ENCODE measurements at places on chromosomes 2 and 18. TPM values are rescaled to one million over a fixed set of nuclear protein-coding genes. Genes with fewer than 3 reads are reported as not detected.

- peaks cover 15% of the 10 kb centered on the region for H3K27me3 ChIP-seq
- H3K4me1 ChIP-seq = peaks cover 13% of the 10 kb centered on the region
- no peak overlapping the region for H3K27ac ChIP-seq
- no peaks in the 10 kb centered on the region for H3K36me3 ChIP-seq
Measured at GRCh38 chr2:134722728-134723127, 3.9 kb upstream of the TMEM163 start.

GRCh38 chr18:35451032-35451431 is 46.7 kb downstream of the INO80C start:
- no peaks in the 10 kb centered on the region for H3K36me3 ChIP-seq
- H3K4me1 ChIP-seq = no peaks in the 10 kb centered on the region
- DNase-seq = no peak
- H3K4me3 ChIP-seq = no peak overlapping the region
- H3K27me3 ChIP-seq = no peaks in the 10 kb centered on the region
- no peak overlapping the region for H3K27ac ChIP-seq

GRCh38 chr18:74249181-74249968 is 42.4 kb downstream of the CYB5A start:
- no peak overlapping the region for H3K4me3 ChIP-seq
- DNase-seq = no peak
- H3K27ac ChIP-seq = no peak overlapping the region
- peaks cover 5% of the 10 kb centered on the region for H3K36me3 ChIP-seq
- no peaks in the 10 kb centered on the region for H3K27me3 ChIP-seq

- H3K4me3 ChIP-seq = no peak overlapping the region
- no peak overlapping the region for H3K27ac ChIP-seq
- no peaks in the 10 kb centered on the region for H3K36me3 ChIP-seq
- no peaks in the 10 kb centered on the region for H3K27me3 ChIP-seq
- H3K4me1 ChIP-seq = no peaks in the 10 kb centered on the region
- no peak for DNase-seq
Measured at GRCh38 chr2:147172493-147173188, 672.2 kb upstream of the ACVR2A start.

DNA sequence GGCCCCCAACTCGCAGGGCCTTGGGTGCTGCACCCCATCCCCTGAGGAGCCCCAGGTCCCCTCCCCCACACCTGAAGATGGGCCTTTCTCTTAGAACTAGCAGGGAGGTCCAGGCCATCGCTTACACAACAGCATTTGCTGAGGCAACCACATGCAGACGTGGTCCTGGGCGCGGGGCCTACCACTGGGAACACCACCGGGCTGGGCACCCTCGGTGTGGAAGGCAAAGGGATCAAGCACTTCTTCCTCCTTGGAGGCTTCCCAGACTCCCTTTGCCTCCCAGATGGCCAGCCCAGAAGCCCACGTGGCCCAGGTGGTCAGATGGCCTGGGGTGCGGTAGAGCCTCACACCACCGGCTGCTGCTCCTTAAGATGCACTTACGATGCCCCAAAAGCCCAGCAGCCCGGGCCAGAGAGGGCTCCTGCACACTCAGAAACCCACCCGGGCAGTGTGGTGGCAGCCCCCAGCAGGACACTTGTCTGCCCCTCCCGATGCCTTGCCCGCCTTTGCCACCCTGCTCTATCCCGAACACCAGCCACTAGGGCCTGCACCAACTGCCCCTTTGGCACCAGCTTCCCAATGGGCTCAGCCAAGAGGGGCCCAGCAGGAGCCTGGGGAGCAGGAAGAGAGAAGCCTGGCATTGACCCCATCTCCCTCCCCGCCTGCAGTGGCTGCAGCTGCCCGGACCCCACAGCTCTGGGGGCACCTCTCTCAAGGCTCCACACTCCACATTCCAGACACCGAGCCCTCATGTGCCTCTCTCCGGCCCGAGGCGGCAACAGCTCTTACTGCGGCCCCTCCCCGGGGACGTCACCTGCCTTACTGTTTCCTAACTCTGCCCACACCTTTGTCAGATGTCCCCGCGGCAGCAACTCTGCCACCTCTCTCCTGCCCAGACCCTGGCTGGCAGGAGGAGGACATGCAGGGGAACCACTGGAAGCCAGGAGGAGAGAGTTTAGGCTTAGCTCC is 13.9 kb upstream of the MLPH start:
- peaks cover 17% of the 10 kb centered on the region for H3K4me1 ChIP-seq
- H3K27me3 ChIP-seq = peaks cover 9% of the 10 kb centered on the region
- no peak overlapping the region for H3K4me3 ChIP-seq
- DNase-seq = no peak
- H3K27ac ChIP-seq = no peak overlapping the region
- no peaks in the 10 kb centered on the region for H3K36me3 ChIP-seq

DNA sequence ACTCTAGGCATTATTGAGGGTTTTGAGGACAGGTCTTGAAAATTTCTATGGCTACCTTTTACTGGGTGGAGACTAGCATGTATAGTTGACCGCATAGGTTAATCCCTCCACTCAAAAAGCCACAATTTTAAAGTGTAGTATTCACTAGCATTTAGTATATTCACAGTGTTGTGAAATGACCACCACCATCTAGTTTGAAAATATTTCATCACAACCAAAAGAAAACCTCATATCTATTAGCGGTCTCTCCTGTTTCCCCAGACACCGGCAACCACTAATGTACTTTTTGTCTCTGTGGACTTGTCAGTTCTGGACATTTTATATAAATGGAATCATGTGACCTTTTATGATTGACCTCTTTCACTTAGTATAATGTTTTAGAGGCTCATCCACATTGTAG is 53.9 kb downstream of the MSH2 start:
- no peak overlapping the region for H3K27ac ChIP-seq
- H3K4me3 ChIP-seq = no peak overlapping the region
- H3K4me1 ChIP-seq = no peaks in the 10 kb centered on the region
- no peaks in the 10 kb centered on the region for H3K36me3 ChIP-seq
- no peaks in the 10 kb centered on the region for H3K27me3 ChIP-seq
- no peak for DNase-seq

DNA sequence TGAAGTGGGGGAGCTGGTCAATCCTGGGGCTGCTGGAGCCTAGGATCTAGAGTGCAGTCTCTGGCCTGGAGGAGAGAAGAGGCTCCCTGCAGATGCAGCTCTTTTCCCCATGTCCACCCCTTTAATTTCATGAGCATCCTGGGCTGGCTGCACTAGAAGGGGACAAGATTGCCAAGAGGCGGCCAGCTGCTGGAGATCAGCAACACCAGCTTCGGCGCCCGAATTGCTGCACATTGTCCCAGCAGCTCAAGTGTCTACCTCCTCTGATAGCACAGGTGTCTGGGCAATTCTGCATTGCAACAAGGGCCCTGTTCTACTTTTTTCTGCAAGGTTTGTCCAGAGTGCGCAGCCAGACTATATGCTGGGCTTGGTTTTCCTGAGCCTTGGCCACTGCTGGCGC is 125.7 kb downstream of the AGAP1 start:
- no peak for DNase-seq
- H3K4me1 ChIP-seq = no peaks in the 10 kb centered on the region
- H3K4me3 ChIP-seq = no peak overlapping the region
- H3K27me3 ChIP-seq = no peaks in the 10 kb centered on the region
- H3K36me3 ChIP-seq = no peaks in the 10 kb centered on the region

- no peaks in the 10 kb centered on the region for H3K27me3 ChIP-seq
- no peak for DNase-seq
- H3K36me3 ChIP-seq = peaks cover 5% of the 10 kb centered on the region
- no peak overlapping the region for H3K27ac ChIP-seq
- H3K4me1 ChIP-seq = peaks cover 72% of the 10 kb centered on the region
Measured at GRCh38 chr2:239225871-239226561, 174.8 kb downstream of the HDAC4 start.

GRCh38 chr2:101223814-101224231 is 28.9 kb upstream of the CNOT11 start:
- H3K27me3 ChIP-seq = no peaks in the 10 kb centered on the region
- peaks cover 16% of the 10 kb centered on the region for H3K4me1 ChIP-seq
- peak overlapping the region; percentile 12 for H3K27ac ChIP-seq
- H3K4me3 ChIP-seq = no peak overlapping the region
- no peaks in the 10 kb centered on the region for H3K36me3 ChIP-seq
- DNase-seq = peak; percentile 40

The MATN3 gene
- not detected for total RNA-seq

The PLEKHH2 gene
- total RNA-seq = 0.07 TPM

The IHH gene
- total RNA-seq = not detected

The EMILIN1 gene
- 0.41 TPM for total RNA-seq

All from natural killer cell (primary cell).